IMR-90 (cell line): ENCODE measurements at places on chromosomes 16 and 17.

DNA sequence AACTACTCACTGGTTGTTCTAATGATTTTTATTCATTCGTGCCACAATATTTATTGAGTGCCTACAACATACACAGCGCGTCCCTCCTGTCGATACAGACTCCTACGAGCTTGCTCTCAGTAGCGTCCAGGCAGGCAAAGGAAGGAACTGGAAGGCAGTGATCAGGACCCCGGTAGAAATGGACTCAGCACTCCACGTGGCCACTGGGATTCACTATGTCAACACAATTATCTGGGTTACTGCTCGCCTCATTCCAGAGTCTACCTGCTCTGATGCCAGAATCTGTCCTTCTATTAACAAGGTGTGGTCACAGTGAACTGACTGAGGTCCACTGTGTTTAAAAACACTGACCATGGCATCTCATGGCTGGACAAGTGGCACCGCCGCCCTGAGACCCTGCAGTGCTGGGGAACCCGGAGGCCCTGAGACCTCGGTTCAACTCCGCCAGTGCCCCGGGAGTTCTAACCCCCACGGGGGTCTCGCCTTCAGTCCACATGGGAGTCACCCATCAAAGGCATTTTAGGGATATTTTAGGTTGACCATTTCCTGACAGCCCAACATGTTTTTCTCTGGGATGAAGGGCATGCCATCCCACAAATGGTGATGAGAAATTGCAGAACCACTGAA lies 71.4 kb downstream of the ZFHX3 start:
- DNase-seq, result no peak

DNA sequence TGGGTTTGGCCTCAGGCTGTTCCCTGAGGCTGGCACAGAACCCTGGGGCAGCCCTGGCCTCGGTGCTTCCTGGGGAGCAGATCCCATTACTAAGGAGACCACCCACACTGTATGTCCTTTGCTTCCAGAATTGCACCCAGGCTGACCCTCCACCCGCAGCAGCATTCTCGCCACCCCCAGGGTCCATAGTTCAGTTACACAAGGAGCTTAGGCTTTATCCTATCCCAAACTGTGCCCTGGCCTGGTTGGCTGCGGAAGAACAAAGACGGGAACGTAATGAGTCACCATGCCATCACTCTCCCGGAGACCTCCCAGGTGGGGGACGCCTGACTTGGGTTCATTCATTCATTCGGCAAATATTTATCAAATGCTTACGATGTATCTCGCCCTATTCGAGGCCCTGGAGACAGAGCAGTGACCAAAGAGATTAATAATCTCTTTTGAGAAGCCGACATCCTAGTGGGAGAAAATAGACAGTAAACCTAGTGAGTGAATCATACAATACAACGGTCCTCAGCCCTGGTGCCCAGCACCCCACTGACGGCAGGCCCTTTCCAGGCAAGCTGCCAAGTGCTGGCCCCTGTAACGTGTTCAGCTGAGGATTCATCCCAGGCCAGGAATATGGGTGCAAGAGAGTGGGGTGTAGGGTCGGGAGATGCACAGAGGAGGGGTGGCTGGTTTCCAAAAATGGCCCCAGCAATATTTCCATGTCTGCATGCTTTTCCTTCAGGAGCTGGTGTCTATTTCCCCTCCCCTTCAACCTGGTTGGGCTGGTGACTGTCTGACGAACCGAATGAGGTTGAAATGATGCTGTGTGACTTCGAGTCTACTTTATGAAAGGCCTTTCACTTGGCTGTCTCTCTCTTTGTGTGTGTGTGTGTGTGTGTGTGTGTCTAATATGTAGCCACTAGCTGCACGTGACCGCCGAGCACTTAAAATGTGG lies 134.2 kb downstream of the MGAT5B start:
- peak; percentile 75 for DNase-seq

- peak; percentile 55 for DNase-seq
Observed at GRCh38 chr17:29663155-29663554, 40.4 kb upstream of the CORO6 start.

DNA sequence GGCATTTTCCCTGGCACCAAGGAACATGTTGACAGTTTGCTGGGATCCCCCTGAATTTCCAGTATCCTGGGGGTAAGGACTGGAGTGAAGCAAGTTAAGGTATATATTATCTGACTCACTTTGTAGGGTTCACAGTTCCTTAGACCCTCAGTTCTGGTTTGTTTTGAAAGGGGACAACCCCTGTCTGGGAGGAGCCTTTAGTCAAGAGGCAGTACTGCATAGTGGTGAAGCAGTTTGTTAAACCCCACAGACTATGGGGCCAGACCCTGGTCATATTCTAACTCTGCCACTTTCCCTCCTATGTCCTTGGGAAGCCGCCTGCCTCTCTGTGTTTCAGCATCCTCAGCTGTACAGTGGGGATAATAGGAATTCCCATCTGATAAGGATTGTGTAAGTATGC lies 145.5 kb upstream of the ZFHX3 start:
- no peak for DNase-seq

DNA sequence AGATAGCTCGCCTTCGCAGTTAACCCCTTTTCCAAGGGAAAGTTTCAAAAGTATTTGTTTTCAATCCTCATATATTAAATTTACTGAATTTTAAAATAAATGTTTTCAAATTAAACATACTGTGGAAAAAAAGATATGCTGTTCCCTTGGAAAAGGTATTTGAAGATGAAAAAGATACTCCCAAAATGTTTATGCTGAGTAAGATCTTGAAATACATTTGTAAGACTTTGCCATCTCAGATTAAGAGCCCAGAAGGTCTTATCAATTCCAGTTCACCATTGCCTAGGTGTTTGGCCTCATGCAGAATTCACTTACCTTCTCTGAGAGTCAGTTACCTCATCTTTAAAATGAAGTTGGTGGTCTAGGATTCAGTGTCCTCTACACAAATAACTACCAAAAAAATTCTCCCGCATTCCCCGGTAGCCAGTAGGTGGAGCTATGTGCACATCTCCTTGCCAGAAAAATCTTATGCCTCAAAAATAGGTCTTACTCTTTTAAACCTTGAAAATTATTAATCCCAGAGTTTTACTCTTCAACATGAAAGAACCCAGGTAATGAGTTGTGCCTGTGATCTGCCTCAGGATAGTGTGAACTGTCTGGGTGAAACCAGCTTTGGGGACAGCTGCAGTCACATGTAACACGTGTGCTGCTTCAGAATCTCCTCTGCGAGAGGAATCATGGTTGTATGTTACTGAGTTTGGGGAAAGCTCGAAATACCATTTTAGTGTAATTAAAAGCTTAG lies 178.3 kb downstream of the MRTFB start:
- DNase-seq, result peak; percentile 43

DNA sequence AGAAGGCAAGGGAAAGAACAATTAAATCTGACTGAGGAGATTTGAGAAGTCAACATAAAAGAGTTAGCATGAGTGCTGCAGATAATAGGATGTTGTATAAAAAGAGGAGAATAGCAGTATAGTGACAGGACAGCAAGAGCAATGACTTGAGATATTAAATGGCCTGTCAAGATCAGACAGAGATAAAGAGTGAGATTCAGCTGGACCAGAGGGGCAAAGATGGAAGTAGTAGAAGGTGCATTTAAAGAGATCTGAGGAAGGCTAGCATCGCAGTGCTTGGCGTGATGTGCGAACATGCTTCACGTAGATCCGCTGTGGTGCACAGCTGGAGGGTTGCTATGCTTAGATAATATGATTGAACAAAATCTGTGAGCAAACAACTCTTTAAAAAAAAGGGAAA lies 1422.6 kb upstream of the CDH8 start:
- no peak for DNase-seq

DNA sequence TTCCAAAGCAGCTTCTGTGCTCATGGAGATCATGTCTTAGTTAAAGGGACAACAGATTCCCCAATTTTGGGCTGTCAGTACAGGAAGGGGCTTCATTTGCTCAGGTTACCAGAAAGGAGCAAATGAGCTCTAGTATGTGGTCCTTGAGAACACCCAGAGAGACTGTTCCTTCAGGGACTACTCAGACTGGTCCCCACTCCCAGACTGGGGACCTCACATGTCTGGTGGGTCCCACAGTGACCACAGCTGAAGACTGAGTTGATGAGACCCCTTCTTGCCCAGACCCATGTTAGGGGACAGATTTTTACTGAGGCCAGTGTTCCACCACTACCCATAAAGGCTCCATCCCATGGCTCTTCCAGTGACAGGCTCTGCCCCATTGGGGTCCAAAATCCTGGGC lies 1695.2 kb downstream of the TP53TG3F start:
- no peak for DNase-seq

GRCh38 chr16:62639890-62640289 lies 603.7 kb upstream of the CDH8 start:
- no peak for DNase-seq

DNA sequence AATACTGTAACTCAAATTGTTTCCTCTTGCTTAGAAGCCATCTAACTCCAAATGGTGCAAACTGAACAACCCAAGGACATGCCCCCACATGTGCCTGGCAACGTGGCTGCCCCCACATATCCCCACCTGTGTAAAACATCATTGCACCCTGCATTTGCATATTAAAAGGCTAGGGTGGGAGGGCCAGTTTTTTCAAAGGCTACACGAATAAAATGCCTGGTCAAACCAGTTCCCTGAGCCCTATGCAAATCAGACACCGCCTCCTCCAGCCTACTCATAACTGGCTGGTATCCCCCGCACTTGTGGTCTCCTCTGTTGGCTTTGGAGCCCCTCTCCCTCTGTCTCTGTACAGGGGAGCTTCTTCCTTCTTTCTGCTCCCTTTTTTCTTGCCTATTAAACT lies 26.7 kb downstream of the C16orf54 start:
- DNase-seq, result no peak

- DNase-seq, result peak; percentile 73
Observed at GRCh38 chr16:13866073-13866472, 53.9 kb upstream of the ERCC4 start.

GRCh38 chr17:33125552-33125950 lies 133.9 kb downstream of the SPACA3 start:
- DNase-seq, result no peak

DNA sequence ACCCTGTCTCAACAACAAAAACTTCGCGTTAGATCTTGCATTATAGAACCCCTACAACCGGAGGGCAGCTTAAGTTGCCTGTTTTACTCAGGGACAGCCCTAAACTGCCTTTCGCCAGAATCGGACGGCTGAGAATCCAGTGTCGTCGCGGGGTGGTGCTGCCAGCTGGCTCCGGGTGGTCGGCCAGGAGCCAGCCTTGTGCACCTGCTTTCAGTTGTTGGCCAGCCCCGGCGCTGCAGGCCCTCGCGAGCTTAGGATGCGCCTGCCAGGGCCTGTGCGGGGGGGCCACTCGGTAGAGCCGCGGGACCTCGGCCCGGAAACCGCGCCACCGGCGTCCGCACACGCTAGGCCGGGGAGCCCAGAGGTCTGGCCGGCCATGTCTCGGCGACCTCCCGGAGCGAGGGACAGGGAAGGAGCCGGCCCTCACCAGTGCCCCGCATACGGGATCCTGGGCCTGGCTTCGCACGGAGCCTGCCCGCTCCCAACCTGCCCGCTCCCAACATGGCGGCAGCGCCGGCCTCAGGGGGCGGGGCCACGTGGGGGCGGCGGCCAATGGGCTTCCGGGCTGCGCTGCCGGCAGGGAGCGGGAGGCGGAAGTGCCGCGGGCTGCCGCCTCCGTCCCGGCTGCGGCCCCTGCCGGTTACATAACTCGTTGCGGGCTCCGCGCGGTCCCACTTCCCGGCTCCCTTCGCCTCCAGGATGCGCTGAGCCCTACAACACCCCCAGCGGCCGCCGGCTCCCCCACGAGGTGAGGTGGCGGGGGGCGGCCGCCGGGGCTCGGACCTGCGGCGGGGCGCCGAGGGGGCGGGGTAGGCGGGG lies 14.2 kb downstream of the NAA60 start:
- peak; percentile 87 for DNase-seq

- no peak for DNase-seq
Observed at GRCh38 chr16:85136213-85136701, 24.0 kb upstream of the CIBAR2 start.

DNA sequence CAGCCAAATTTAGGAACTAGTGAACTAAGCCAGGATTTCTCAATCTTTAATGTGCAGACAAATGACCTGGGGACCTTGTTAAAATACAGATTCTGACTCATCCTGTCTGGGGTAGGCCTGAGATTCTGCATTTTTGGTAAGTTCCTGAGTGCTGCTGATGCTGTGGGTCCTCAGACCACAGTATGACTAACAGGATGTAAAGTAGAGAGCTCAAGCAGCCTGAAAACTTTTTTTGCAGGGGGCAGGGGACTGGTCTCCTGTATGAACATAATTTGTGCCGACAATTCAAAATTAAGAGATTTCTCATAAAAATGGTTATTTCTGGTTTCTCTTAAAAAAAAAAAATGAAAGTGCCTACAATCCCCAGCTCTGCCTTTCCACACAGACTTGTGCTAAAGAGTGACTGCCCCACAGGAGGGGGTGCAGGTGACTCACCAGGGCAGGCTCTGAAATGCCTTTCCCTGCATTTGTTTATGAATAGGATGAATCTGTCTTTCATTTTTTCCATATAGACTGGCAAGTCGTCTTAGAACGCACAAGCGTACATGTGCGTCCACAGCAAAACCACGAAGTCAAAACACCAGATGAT lies 271.5 kb downstream of the PHKB start:
- peak; percentile 99 for DNase-seq

DNA sequence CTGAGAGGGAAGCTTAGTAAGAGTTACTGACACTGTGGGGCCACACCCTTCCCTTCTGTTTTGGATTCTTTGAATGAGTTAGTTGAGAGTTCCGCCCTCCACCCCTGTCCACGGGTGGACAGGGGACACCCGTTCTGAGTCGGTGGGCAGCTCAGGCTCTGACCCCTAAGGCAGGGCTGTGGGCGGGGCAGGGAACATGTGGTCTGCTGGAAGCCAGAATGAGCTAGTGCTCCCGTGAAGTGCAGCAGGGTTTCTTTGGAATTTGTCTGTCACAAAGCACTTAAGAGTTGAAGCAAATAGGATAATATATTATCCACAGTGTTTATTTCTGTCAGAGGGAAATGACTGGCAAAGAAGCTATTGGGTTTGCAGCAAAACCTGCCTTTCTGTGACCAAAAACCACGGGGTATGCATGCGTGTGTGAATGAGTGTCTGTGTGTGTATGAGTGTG lies 90.1 kb downstream of the CLEC16A start:
- peak; percentile 24 for DNase-seq

- peak; percentile 65 for DNase-seq
Observed at GRCh38 chr17:8681170-8681949, 50.8 kb upstream of the MYH10 start.

- DNase-seq, result no peak
Observed at GRCh38 chr17:9905902-9906301, 831 bp upstream of the RCVRN start.
